CD4-positive, alpha-beta memory T cell (primary cell): ENCODE measurements at places on chromosomes 3 and 15. TPM values are rescaled to one million over a fixed set of nuclear protein-coding genes. Genes with fewer than 3 reads are reported as not detected.

- H3K4me3 ChIP-seq = no peak overlapping the region
- no peaks in the 10 kb centered on the region for H3K36me3 ChIP-seq
- DNase-seq = no peak
- peaks cover 29% of the 10 kb centered on the region for H3K4me1 ChIP-seq
Observed at GRCh38 chr3:69330891-69331400, 54.9 kb downstream of the FRMD4B start.

GRCh38 chr3:20322085-20322484 is 136.1 kb upstream of the SGO1 start:
- DNase-seq = no peak
- no peaks in the 10 kb centered on the region for H3K4me1 ChIP-seq
- H3K4me3 ChIP-seq = no peak overlapping the region
- H3K36me3 ChIP-seq = no peaks in the 10 kb centered on the region
- H3K27ac ChIP-seq = no peak overlapping the region

- no peaks in the 10 kb centered on the region for H3K36me3 ChIP-seq
- H3K27me3 ChIP-seq = no peaks in the 10 kb centered on the region
Observed at GRCh38 chr3:121490161-121490560, 55.6 kb downstream of the POLQ start.

DNA sequence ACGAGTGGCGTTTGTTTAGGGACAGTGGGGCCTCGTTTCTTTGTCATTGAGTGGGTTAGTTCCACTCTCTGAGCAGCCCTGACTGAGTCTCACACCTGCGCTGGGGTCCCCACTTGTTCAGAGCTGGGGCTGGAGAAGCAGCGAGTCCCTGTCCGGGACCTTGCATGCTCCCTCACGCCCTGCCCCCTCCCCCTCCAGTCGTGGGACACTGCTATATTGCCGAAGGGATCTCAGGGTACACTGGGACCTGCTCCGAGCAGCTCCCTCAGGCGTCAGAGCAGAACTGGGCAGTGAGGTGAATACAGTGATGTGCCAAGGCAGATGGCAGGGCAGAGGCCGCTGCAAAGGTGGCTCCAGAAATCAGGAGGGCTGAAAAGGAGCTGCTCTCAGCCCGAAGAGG is 59.9 kb upstream of the KLF13 start:
- H3K4me1 ChIP-seq = peaks cover 71% of the 10 kb centered on the region
- no peaks in the 10 kb centered on the region for H3K36me3 ChIP-seq
- DNase-seq = no peak
- no peaks in the 10 kb centered on the region for H3K27me3 ChIP-seq

Gene PYGO1
- total RNA-seq = not detected

Gene CCDC191
- total RNA-seq = 7.1 TPM

Gene CHRFAM7A
- total RNA-seq = not detected

Gene ISLR
- not detected for total RNA-seq
